ENCODE measurements at places on chromosomes 4 and X.

DNA sequence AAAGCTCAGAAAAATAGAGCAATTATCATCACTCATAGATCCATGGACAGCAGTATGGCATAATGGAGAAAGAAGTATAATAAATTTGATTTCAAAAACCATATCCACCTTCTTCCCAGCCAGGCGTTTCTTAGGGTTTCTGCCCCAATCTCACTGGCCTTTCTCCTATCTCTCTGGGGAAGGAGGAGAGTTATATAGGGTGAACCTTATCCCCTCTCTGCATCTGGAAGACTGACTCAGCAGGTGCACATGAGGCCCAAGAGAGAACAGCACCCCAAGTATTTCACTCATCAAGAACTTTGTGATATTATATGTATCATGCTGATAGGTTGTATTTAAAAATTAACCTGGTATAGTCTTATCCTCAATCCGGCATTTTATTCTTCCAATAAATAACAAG is 318.8 kb upstream of the RASGEF1B start:
- DNase-seq: no peak

DNA sequence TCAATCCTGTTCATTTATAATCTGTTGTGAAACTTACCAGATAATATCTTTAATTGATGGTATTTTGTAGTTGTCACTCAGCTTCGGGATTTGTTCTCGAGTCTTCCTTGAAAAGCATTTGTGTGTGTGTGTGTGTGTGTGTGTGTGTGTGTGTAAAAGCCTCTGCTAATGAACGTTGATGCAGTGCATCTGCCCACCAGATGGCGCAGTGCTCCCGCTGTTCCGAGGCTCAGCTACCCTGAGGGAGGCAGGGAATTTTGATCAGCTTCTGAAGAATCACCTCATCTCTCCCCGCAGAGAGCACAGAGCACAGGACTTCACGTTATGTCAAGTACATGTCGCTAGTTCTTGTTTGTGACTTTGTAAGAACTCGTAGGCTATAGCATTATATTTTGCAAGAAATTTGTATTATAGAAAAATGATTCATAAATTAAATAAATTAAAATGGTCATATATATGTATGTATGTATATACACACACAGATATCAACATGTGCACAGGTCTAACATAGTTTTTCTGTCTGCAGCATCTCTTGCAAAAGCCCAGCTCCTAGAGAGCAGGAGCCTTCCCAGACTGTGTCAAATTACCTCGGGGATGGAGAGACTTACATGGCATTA is 316.7 kb upstream of the IGFBP7 start:
- peak; percentile 35 for DNase-seq

DNA sequence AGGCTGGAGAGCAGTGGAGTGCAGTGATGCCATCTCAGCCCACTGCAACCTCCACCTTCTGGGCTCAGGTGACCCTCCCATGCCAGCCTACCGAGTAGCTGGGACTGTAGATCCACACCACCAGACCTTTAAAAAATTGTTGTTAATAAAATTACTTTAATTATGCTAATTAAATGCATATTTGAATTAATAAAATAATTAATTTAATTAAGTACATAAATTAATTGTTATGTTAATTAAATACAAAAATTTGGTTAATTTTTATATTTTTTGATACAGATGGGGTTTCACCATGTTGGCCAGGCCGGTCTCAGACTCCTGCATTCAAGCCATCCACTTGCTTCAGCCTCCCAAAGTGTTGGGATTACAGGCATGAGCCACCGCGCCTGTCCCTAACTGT is 12.6 kb upstream of the RAPGEF2 start:
- no peak for DNase-seq

GRCh38 chr4:73222466-73223257 is 35.9 kb downstream of the ANKRD17 start:
- DNase-seq: peak; percentile 88

- DNase-seq: no peak
Observed at GRCh38 chr4:24764345-24764744, 31.0 kb upstream of the SOD3 start.

DNA sequence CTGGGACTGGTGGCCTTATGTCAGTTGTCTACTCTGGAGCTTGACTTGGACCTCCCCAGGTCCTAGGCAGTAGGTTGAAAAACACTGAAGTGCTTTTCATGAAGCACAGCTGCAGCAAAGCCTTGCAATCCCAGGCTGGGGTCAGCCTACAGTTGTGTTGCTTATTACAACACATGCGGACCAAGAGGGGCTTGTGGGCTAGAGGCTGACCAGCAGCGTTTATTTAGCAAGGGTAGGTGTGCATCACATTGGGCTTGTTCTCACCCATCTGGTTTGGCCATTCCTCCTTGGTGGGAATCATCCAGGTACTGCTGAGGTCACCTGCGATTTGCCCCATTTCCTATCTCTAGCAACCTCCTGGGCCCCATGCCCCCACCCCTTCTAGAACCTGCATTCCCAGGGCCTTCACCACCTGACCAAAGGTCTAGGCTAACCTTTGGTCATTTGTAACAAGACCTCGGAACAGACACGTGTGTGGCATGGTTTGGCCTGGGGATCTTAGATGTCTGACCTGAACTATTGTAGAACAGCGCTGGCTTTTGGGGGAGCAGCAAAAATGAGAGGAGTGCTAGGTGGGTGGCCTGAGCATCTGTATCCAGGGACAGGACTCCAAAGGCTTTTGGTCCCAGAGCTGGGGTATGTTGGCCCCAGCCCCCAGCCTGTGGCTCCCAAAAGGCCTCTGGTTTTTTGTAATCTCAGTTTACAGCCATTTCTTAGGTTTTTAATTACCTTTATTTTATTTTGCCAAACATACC is 3.0 kb downstream of the RPL10 start:
- DNase-seq: no peak

GRCh38 chr4:100889401-100889800 is 371.6 kb upstream of the EMCN start:
- no peak for DNase-seq

DNA sequence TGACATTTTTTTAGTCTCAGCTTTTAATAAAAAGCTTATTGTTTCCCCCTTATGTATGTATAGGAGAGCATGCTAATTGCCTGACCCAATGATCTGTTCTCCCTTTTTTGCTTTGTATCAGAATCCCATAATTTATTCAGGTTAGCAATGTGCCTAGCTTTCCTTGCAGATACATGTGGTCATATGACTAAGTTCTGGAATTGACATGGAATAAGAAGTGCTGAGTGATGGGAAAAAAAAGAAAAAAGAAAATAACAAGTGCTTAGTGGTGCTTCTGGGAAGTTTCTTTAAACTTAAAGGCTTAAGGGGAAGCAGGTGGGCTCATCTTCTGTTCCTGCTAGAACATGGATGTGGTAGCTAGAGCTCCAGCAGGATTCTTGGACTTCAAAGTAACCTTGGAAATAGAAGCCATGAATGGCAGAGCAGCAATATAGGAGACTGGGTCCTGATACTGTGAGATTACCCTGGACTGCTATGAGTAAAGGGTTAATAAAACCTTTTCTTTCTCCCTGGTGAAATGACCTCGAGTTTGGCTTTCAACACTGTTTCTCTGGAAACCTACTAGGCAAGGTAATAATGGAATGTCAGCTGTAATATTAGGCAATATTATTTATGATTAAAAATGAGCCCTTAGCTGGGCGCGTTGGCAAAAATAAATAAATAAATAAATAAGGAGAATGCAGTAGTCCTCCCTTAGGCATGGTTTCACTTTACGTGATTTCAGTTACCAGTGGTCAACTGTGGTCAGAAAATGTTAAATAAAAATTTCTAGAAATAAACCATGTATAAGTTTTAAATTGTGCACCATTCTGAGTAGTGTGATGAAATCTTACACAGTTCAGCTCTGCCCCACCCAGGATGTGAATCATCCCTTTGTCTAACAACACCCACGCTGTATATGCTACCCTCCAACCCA is 16.7 kb upstream of the RBM41 start:
- DNase-seq: no peak
